ENCODE measurements at places on chromosomes 2 and 18.

GRCh38 chr2:240112914-240113690, 23.0 kb downstream of the COPS9 start:
- DNase-seq: no peak

DNA sequence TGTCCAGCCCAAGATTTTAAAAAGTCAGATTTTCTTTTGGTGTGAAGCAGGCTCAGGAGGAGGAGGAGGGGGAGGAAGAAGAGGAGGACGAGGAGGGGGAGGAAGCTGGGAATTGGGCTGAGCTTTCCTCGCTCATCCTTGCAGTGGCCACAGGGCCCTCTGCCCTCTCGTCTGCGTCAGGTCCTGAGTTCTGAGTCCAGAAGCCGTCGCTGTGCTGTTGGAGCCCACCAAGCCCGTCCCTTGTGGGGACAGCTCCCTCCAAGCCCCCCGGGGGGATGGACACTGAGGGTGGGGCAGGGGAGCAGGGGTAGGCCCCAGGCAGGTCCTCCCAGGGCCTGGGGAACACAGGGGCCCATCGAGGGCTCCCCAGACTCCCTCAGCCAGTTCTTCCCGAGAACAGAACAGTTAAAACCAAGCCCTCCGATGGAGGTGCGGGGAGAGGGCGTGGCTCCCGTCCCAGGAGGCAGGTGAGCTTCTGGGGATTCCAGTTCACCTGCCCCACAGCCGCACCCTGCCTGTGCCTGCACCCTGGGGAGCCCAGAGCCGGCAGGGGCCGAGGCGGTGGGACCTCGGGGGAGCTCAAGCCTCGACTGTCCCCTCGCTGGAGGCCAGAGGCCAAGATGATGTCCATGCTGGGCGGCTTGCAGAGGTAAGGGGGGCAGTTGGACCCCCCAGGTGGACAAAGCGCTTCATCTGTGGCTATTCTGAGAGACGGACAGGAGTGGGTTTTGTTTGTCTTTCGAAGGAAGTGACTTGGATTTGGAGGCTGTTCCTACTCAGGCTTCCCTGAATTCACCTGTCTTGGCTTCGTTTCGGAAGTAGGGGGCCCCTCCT, at the start of gene GAL3ST2:
Gene GAL3ST2, plus strand, starts transcription at position 487 of the 834 bp plus-strand sequence. Its CDS starts 134 bp downstream, at position 621.
- no peak for DNase-seq

GRCh38 chr2:199659207-199659606, 191.8 kb downstream of the FTCDNL1 start:
- no peak for DNase-seq

DNA sequence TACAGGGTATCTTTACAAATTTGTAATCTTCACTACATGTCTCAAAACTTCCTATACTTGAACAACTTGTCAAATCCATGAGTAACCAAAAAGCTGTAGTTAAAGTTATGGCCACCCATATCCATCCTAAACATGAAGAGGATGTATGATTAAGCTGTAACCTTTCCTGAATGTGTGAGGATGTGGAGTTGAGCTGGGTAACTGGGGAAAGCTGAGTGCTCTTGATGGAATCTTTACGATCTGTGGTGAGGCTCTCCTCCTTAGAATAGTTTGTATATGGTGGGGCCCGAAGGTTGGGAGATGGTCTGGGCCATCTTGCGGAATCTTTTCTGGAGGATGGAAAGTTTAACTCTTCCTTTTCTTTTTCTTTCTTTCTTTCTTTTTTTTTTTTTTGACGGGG, 29.4 kb downstream of the DPP4 start:
- DNase-seq: no peak

- DNase-seq: no peak
Observed at GRCh38 chr2:14756981-14757657, 124.6 kb downstream of the LRATD1 start.

GRCh38 chr2:224060783-224061482, 21.8 kb upstream of the SERPINE2 start:
- DNase-seq: no peak

- no peak for DNase-seq
Observed at GRCh38 chr2:161414042-161415033, 1.8 kb upstream of the TBR1 start.

GRCh38 chr18:55405893-55406406, 182.0 kb downstream of the TCF4 start:
- no peak for DNase-seq

GRCh38 chr18:41922176-41922575, 32.9 kb upstream of the PIK3C3 start:
- DNase-seq: no peak

DNA sequence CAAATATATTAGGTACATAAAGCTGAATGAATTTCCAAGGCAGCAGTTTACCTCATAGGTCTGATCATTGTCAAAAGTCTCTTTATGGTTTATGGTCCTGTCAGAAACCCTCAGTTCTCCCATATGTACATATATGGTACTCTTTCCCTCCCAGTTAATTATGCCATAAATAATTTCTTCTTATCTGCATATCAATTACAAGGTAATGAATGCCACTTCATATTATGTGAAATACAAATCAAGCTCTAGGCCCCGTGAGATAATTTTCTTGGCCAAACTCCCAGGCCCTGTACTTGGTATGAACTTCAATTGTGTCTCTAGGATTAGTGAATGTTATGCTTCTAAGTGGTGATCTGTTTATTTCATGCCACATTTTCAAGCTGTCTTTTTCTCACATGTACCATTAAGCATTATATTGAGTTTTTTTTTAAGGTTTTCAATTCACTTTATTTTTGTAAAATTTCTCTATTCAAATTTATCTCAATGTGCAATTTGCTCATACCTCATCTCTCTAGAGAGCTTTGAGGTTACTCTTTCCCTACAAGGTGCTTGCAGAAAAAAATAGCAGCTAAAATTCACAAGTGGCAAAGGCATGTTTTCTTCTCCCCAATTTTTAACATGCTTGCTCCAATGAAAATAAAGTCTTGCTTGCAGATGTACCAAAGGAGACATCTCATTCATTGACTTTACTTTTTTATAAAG, 430.6 kb upstream of the VRK2 start:
- DNase-seq: no peak

- no peak for DNase-seq
Observed at GRCh38 chr2:31987454-31988220, 23.2 kb downstream of the MEMO1 start.

DNA sequence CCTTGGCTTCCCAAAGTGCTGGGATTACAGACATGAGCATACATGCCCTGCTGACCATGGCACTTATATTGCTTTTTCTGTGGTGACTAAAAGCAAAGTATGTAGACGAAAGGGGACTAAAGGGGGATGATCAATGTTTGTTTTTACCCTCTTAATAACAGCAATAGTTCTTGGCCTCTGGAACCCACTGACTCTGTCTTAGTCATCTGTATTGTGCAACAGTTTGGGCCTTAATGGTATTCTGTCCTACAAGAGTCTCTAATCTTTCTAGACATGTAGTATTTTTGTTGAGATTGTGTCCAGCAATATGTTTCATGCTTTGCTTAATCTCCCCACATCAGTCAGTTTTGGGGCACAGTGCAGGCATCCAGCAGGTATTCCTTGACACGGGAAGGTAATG, 359.9 kb upstream of the FANCL start:
- no peak for DNase-seq

GRCh38 chr2:199988151-199988550, 32.8 kb downstream of the MAIP1 start:
- no peak for DNase-seq

DNA sequence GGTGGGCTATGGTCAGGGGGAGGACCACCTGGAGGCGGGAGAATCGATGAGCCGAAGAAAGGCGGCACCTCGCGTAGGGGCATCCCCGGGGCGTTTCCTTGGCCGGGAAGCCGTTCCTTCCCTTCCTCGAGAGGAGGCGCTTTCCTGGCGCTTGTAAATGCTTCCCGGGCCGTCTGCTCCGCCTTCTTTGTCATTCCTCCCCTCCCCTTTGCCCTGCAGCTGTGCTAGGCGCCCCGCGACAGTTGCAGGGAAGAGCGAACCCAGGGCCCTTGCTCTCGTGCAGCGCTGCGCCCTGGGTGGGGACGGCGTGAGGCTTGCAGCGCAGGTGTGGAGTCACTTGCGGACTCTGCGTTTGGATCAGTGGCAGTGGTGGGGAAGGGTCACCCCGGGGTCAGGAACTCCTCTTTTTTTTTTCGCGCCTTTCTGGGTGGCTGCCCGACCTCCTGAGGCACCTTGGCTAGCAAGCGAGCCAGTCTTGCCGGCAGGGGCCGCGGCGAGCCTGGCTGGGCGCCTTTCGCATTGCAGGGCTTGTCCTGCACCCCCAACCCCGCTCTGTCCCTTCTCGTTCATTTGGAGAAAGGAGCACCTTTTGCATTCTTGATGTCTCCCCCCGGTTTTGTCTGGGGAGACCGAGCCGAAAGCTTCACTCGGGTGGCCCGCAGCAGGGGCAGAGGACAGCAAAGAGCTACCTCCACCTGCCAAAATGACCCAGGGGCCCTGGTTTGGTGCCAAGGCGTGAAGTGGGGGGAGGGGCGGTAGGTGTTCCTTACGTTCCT, 858 bp downstream of the KCNS3 start:
- DNase-seq: no peak

GRCh38 chr2:19051203-19051831, 307.1 kb downstream of the OSR1 start:
- DNase-seq: no peak

DNA sequence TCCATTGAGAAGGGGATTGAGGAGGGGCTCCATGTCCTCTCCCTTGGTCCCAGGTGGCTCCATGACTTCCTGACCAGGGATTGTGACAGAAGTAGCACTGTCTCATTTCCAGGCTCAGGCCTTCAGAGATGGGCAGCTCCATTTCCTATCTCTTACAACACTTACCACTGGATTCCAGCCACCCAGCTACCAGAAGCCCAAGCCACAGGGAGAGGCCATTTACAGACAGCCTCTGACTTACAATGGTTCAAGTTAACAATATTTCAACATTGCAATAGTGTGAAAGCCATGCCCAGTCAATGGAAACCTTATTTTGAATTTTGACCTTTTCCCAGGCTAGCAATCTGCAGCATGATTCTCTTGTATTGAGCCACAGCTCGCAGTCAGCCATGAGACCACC, 164.9 kb upstream of the AGAP1 start:
- DNase-seq: no peak

- no peak for DNase-seq
Observed at GRCh38 chr2:51350100-51350499, 318.2 kb upstream of the NRXN1 start.

- DNase-seq: no peak
Observed at GRCh38 chr2:156466739-156467405, 30.7 kb downstream of the GPD2 start.

Measured in cortex of kidney (tissue), 1 donor.